Cortex of kidney (tissue), 1 donor: ENCODE measurements at places on chromosomes 2 and 18.

DNA sequence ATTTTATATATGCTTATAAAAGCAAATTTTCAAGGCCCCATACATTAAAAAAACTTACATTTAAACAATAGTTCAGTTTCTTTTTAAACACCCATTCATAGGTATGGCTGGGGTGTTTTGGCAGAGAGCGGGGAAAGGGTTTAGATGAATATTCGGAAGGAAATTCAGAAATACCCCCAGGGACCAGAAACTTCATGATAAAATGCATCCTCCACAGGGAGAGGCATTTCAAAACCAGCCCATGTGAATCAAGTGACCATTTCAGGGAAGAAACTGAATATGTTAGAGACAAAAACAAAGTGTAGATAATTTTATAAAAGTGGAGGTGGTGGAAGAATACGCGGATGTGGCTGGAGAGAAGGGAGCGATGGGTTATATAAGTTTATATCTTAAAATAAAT, 327.1 kb downstream of the TGIF1 start:
- DNase-seq: no peak

DNA sequence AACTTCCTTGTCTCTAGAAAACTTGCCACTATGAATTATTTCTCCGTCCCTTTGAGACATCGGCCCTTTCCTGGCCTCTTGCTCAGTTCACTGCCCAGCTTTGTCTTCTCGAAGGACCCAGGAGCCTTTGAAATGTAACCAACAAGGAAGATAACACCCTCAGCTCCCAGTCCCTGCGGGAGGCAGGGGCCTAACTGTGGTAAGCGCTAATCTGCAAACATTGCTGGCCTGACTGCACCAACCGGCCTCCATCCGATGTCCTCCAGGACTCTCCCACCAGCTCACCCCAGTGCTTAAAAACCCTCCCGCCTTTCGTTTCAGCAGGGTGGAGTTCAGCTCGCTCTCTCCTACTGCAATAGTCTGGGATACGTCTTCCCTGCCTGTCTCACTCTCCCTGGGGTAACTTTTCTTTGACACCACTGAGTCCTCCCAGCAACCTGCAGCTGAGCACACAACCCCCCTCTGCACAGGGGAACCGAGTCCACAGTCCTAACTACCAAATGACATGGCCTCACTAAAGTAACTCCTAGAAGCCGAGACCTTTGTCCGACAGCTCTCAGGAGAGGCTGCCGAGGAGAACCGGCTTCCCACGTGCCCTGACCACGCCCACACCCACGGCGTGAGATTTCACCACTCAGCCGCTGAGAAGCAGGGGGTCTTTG, 76.1 kb downstream of the MBP start:
- DNase-seq: no peak

GRCh38 chr2:195326537-195326936, 330.5 kb upstream of the SLC39A10 start:
- DNase-seq: no peak

- no peak for DNase-seq
These were observed 130.0 kb upstream of the GPC1 start for GRCh38 chr2:240305369-240305962.

DNA sequence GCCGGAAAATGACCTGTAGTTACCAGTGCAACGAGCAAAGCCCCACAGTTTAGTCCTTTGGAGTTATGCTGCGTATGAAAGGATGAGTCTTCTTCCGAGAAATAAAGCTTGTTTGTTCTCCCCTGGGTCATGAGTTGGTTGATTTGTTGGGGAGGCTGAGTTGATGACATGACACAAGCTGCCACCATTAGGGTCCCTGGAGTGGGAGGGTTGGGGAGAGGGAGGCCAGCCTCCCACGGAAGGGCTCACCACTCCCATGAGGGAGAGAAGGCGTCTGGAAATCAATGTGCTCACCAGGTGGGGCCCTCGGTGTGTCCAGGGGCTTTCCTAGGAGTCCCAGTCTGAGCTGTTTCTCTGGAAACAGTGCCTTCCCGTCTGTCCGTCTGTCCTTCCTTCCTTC, 7.4 kb upstream of the DGKD start:
- no peak for DNase-seq

- no peak for DNase-seq
These were observed 18.2 kb upstream of the ACSL3 start for GRCh38 chr2:222842491-222843174.

DNA sequence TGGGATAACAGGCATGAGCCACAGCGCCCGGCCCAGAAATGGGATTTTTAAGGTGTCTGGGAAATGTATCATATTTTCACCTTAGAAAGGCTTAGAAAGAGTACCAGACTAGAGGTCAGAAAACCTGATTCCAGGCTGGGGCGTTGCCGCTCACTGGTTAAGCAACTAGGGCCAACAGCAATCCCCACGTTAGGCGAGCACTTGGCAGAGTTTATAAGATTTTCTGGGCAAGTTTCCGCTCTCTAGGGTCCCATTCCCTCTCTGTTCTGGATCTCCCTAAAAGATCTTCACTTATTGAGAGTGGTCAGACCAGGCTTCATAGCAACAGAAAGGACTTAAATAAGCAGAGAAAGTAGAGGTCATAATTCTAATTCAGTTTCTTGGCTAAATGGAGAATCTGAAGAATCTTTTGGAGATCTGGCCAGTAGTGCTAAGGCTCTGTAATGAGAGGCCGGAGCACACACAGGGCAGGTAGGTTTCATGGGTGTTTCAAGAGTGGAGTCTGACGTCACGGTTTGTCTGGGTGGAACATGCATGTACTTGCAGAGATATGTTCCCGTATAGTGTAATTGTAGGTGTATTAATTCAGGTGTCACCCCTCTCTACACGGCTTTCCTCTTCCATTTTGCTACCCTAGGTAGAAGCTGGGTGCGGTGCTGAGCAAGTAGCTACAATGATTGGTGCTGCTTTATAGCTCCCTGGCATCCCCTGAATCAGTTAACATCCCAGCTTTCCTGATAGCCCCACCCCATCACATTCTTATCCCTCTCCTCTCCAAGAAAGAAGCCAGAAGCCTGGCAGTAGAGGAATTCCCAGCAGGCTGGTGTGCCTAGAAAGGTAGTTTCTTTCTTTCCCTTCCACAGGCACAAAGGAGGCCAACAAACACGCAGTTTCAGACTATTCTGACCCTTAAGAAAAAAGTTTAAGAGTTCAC, 4.4 kb upstream of the SMAD7 start:
- no peak for DNase-seq

DNA sequence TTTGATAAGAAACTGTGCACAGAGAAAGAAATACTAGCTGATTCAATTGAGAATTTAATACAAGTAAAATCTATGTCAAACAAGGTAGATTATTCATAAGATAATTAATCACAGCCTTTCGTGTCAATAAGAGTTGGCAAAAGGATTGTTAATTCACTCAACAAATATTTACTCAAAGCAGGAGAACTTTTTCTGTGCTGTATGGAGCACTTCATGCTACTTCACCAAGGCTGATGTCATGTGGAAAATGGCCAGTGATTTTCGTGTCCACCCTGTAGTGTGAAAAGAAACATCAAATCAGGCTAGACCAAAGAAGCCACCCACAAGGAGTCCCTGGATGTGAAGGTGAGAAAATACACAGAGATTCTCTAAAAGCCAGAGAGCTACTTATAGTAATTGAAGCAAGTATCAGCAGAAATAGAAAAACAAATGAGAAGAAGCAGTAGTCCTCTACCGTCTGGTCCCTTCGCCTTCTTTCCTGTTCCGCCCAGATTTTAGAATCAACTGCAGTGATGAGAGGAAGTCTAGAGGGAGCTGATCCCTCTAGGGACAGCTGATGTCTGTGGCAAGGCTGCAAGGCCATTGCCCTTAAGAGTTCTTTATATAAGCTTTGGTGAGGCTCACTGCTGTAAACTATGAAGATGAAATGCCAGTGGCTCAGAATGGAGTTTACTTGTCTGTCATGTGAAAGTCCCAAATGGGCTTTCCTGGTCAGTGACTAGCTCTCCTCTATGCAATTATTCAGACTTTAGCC, 201.3 kb upstream of the APCDD1 start:
- DNase-seq: no peak

- DNase-seq: no peak
These were observed 1004.4 kb upstream of the CDH2 start for GRCh38 chr18:29181151-29181901.

DNA sequence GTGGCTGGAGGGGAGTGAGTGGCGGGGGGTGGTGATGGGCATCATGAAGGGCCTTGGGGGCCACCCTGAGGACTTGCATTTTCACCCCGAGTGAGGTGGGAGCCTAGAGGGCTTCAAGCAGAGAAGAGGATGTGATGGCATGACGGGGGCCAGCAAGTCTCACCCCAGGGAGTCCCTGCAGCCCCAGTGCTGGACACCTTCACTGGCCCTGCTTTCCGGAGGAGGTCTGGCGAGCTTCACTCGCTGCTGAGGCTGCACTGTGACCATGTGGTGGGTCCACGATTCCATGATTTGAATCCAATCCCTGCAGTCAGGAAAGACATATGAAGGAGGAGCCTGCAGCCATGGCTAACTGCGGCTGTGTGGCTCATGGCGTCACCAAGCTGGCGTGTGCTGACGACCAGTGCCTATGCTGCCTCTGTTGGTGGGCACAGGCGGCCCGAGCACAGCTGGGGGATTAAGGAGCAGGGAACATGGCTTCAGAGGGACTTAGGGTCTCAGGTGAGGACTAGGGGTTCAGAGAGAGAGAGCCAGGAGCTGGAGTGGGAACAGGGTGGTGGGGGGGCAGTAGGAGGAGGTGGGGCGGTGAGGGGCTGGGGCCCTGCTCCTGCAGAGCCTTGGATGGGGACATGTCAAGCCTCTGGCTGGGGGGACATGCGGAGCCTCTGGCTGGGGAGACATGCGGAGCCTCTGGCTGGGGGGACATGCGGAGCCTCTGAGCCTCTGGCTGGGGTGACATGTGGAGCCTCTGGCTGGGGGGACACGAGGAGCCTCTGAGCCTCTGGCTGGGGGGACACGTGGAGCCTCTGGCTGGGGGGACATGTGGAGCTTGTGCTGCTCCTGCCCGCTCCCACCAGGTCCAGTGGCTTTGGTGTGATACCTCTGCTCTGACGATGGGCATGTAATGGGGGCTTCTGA, 3.6 kb downstream of the ZAP70 start:
- no peak for DNase-seq

- no peak for DNase-seq
These were observed 16.8 kb upstream of the LYPD6 start for GRCh38 chr2:149313512-149313972.

GRCh38 chr18:13511961-13512577, 214.3 kb downstream of the FAM210A start:
- DNase-seq: no peak

- no peak for DNase-seq
These were observed 25.3 kb upstream of the STARD7 start for GRCh38 chr2:96233880-96234316.

DNA sequence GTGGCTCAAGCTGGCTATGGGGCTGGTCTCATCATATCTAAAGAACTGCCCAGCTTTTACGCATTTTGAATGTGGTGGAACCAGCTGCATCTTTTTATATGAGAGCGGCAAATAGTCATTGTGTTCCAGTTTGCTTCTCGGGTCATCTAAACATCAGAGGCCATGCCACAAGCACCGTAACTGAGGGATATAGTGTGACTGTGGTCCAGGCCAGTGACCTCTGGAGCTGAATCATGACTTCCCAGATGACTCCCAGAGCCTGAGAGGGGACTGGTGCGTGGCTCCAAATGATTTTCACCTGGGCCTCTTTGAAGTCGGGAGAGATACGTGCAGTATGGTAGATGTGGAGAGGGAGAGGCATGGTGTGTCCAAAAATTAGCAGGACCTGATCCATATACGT, 271.0 kb downstream of the NEDD4L start:
- no peak for DNase-seq

GRCh38 chr2:171406044-171406443, 27.7 kb downstream of the METTL8 start:
- DNase-seq: no peak

DNA sequence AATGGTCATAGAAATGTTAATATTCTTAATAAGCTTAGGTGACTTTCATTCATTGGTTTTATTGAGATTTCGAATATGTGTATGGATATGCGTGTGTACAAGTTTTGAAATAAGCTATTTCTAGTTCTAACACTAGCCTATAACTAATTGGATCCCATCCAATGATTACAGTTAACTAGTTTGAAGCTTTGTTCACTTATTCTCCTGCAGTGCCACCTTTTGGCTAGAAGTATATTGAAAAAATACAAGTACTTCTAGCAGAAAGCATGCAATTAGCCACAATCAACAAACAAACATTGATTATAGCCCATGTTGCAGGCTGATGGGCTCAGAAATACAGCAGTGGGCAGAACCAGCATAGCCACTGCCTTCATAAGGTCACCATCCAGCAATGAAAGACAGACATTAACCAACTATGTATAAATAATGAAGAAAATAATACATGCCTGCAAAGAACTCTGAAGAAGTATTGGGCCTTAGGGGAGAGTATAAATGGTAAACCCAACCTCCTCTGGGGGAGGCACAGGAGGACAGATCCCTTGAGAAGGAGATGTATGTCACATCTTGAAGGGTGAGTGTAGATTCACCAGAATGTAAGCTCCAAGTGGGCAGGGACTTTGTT, 5.1 kb upstream of the PIEZO2 start:
- DNase-seq: no peak

DNA sequence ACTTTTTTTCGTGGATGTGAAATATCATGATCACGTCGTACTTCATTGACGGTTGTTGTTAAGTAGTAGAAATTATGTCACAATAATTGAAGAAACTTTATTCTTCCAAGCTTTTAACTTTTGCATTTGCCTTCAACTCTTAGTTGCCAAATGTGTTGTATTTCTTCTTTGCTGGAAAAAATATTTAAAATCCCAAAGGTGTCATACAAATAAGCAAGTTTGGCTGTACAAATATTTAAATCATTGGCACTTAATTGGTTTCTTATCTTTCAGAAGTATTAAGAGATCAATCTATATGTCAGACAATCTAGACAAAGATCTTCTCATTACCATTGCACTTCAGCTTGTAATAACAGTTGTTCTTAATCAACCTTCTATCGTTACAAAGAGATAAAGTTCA, 204.0 kb upstream of the HDAC4 start:
- no peak for DNase-seq

- DNase-seq: no peak
These were observed 544 bp downstream of the DNAJC27 start for GRCh38 chr2:24971286-24971535.

- DNase-seq: no peak
These were observed 140.8 kb downstream of the MEIS1 start for GRCh38 chr2:66575625-66576310.

GRCh38 chr2:43484323-43484930, 111.4 kb downstream of the THADA start:
- no peak for DNase-seq

DNA sequence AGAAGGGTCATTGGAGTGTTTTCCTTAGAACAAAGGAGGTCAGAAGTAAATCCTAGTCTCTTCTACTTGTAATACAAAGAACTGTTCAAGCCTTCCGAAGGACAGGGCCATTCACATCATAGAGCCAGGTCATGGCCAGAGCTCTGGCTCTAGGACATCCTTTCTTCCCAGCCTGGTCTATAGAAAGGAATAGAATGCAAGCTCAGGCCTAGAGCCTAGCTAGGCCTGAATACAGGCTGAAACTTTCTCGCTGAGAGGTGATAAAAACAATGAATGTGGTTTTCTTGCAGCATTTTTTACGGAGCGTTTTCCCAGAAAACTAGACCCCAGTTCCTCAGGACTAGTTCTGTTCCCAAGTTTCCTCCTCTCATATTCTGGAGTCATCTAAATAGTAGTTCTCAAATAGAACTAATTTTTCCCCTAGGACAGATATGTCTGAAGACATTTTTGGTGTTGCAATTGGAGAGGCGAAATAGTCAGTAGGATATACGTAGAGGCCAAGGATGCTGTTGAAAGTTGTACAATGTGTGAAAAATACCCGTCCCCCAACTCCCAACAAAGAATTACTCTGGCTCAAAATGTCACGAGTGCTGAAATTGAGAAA, 6.8 kb downstream of the UGT1A6 start:
- no peak for DNase-seq

- no peak for DNase-seq
These were observed 82.1 kb downstream of the TNP1 start for GRCh38 chr2:216777637-216778273.
